ENCODE measurements at places on chromosomes 7 and 10.
A peak's percentile ranks its signal among the peaks of the same experiment; 100 is the strongest.

- no peak for DNase-seq
These were observed 5.7 kb upstream of the WDR86 start for GRCh38 chr7:151415375-151416105.

DNA sequence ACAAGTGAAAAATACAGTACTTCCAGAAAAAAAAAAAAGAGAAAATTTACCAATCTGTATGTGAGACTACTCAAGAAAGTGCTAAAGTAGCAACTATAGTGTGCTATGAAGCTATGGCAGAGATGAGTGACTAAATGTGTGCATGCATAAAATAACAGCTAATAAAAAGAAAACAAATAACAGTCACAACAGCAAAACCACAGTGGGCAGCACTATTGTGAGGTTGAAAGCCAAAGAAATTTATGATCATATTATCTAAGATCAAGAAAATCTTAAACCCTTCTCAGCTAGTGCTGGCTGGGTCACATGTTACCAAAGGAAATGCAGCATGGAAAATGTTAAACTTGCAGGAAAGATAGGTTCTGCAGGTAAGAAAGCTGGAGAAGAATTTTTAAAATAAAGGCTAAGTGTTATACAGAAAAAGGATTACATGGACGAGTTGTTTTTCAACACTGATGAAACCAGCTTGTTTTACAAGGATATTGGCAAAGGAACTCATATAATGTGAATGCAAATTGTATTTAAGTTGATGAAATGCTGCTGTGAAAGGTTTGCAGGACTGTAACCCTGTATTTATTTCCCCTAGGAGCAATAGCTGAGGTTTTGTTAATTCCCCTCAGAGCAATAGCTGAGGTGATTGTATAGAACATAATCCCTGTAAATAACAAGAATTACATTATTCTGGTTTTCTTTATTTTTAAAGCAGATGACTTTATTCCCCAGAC lies 15.6 kb upstream of the OR2A5 start:
- no peak for DNase-seq

DNA sequence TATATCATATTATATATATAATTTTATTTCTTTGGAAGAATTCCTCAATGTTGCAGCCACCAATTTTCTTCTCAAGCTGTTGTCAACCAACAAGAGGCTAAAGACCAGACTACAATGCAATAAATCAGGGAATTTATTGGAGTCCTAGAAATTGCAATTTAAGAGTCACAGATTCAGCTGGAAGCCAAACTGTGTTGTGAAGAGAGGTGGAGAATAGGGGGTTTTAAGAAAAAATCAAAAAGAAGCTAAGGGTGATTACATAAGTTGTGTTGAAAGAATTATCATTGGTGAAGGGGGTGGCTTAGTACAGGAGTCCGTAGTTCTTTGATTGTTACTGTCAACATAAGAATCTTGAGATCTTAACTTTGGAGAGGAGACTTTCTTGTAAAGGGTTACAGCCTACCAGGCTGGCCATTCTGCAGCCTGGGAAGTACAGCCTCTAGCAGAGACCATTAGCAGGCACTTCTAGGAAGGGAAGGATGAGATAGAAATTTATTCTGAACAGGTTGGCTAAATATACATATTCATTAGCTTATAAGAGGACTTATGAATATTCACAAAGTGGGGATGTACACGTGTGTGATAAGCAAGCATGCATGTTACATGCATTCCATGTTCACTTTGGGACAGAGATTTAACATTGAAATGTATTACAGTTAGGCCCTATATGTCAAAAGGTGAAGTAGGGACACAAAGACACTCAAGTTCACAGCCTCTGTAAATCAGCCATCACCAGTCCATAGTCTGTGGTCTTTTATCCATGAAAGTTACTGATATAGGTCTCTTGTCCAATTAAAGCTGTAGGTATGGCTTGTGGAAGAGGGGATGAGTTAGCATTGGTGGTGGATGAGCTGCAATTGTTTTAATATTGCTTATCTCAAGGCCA lies 8.3 kb upstream of the TMEM168 start:
- DNase-seq: no peak

- no peak for DNase-seq
These were observed 16.3 kb downstream of the PRKCQ start for GRCh38 chr10:6563731-6564130.

GRCh38 chr7:136997735-136998134 lies 129.3 kb downstream of the CHRM2 start:
- DNase-seq: no peak

DNA sequence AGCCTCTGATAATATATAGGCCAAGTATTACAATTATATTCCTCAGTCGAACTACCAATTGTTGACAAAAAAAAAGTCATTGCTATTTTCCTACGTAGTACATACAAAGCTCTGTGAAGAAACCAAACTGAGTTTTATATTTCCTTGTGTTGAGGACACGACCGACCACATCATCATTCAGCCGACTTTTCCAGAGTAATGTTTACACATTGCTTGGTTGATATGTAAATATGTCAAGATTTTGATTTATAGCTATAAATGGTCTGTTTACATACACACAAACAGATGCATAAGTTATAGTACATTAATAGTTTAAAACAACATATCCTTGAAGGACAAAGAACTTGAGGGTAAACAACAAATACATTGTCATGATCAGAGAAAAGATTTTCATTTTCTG lies 121.5 kb downstream of the CRPPA start:
- no peak for DNase-seq

DNA sequence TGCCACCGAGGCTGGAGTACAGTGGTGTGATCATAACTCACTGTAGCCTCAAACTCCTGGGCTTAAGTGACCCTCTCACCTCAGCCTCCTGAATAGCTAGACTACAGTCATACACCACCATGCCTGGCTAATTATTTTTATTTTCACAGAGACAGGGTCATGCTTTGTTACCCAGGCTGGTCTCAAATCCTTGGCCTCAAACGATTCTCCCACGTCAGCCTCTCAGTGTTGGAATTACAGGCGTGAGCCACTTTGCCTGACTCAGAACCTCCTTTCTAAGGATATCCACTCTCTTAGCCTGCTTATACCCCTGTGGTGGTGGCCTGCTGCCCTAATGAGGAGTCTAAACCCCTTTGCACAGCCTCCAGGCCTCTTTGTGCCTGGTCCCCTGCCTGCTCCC lies 4.2 kb upstream of the IGFBP1 start:
- no peak for DNase-seq

DNA sequence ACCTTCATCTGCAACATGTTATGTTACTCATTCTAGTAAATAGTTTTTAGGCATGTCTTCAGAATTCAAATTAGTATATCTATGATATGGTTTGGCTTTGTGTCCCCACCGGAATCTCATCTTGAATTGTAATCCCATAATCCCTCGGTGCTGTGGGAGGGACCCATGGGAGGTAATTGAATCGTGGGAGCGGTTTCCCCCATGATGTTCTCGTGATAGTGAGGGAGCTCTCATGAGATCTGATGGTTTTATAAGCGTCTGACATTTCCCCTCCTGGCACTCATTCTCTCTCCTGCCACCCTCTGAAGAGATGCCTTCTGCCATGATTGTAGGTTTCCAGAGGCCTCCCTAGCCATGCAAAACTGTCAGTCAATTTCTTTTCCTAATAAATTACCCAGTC lies 20.4 kb upstream of the GPR37 start:
- DNase-seq: no peak

GRCh38 chr10:70331486-70332268 lies 47.9 kb upstream of the NPFFR1 start:
- peak; percentile 68 for DNase-seq

DNA sequence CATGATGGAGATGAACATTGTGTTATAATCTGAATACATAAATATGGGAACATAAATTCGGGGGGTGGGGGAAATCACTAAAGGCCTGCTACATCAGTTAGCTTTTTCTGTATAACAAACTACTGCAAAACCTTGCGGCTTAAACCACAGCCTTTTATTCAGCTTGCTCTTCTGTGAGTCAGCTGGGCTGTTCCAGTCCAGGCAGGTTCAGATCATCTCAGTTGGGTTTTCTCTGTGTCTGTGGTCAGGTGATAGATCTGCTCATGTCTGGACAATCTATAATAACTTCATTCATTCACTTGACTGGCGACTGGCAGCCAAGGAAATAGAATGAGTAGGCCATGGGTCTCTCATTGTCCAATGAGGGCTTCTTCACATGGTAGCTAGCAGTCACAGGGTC lies 23.5 kb downstream of the HTR7 start:
- no peak for DNase-seq
